ENCODE measurements at places on chromosomes 1 and 21.

DNA sequence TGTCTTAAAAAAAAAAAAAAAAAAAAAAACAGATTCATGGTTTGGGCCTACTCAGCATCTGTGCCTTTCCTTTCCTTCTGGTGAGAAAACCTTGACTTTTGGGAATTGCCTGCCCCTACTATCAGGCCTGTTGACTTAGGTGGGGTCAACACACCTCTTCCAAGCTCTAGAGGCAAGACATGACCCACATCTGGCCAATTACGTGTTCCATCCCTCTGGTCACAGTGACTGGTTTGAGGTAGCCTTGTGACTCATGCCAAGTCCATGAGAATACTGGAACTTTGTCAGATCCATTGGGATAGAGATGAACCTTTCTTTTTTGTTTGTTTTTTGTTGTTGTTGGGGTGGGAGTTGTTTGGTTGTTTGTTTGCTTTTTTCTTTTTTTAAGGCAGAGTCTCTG, 37.3 kb upstream of the KHDRBS1 start:
- no peak for DNase-seq

GRCh38 chr1:10027027-10027426, 5.7 kb upstream of the UBE4B start:
- no peak for DNase-seq

- DNase-seq = no peak
Observed at GRCh38 chr1:101330427-101331130, 93.8 kb downstream of the S1PR1 start.

GRCh38 chr1:20150969-20151368, 11.8 kb downstream of the PLA2G2F start:
- no peak for DNase-seq

DNA sequence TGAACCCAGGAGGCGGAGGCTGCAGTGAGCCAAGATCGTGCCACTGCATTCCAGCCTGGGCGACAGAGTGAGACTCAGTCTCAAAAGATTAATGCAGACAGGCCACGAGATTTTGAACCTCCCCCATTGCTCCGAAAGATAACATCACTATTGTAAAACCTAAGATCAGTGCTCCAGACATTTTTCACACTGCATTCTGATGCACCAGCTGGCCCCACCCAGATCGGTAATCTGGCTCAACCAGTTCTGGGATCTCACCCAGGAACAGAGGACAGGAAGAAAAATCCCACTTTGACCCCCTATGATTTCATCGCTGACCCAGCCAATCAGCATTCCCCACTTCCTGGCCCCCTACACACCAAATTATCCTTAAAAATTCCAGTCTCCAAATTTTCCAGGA, 10.7 kb upstream of the CSRP1 start:
- no peak for DNase-seq

- no peak for DNase-seq
Observed at GRCh38 chr1:10160907-10161490, 49.4 kb upstream of the KIF1B start.

Data from stimulated activated CD4-positive, alpha-beta T cell treated with anti-CD3 and anti-CD28 coated beads, Interleukin-12 subunit alpha, Interleukin-12 subunit beta, amount 100 ng/mL, for 24 hours (primary cell).